ENCODE measurements at places on chromosomes 12 and 14.

GRCh38 chr12:82996168-82996812 is 309.6 kb downstream of the TMTC2 start:
- no peak for DNase-seq

- no peak for DNase-seq
Measured at GRCh38 chr12:26813812-26814211, 19.2 kb downstream of the ITPR2 start.

GRCh38 chr12:25962932-25963525 is 4.5 kb downstream of the RASSF8 start:
- DNase-seq = no peak

DNA sequence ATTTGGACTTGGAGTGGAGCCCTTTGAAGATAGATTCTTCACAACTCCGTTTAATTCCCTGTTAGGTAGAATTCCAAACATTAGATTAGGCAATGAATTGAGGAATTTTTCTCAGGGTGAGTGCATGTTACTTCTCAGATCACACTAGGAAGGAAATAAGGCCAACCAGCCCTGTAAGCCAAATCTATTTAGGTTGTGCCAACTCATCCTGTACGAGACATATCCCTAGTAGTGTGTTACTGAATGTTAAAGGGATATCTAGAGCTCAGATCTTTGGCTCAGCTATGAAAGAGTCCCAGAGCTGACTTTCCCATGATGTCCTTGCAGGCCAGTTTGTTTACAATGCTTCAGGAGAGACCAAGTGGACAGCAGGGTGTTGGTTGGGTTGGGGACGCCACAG is 45.6 kb downstream of the GPHB5 start:
- DNase-seq = no peak

GRCh38 chr14:67704484-67705089 is 2.9 kb downstream of the RDH12 start:
- DNase-seq = no peak

DNA sequence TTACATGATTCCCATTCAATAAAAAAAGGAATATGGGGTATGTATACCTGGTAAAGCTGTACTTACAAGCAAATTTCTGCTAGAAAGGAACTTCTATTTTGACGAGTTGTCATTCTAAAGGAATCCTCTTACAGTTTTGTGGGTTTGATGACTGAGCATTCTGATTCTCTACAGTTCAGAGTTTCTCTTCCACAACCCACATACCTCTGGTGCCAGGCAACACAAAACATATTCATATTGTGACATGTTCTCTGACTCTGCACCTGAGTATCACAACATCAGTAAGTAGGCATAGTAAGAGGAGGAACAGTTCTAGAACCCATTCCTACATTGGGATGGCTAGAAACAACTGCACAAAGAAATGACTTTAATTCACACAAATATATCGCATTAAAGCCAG is 636.6 kb downstream of the MED13L start:
- DNase-seq = no peak

- DNase-seq = no peak
Measured at GRCh38 chr12:53811606-53812005, 59.8 kb upstream of the CISTR start.

DNA sequence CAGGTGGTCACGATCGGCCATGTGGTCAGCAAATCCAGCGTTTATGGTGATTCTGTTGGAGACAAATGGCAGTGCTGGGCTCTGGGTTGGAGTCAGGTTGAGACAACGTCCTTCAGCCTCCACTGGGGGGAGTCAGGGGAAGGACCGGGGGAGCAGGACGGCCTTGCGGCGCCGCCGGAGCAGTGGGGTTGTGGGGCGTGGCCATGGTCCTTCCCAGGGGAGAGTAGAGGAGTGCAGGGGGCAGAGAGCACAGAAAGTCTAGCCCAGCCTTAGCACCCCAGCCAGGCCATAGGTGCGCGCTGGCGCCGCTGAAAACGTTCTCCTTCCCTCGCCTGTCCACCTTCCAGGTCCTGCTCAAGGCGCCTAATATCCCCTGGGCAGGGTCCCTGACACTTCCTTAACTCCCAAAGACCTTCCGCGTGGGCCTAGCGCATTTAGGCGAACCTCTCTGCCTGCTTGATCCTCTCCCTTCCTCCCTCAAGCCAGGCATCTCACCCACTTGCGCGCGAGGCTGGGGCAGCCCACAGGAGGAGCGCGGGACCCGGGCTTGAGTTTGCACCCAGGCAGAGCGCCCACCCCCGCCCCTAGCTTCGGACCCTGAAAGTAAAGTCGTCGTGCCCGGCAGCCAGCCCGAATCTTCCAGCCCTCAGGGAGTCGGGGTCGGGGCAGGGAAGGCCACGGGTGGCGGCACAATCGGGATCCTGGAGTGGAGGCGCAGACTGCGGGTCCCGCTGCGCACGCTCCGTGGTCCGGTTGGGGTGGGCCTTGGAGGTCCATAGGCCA is 3.1 kb upstream of the KIF26A start:
- no peak for DNase-seq

- no peak for DNase-seq
Measured at GRCh38 chr12:131091976-131092691, 138.4 kb downstream of the ADGRD1 start.

- no peak for DNase-seq
Measured at GRCh38 chr12:85278598-85279448, 1.2 kb upstream of the ALX1 start.

- no peak for DNase-seq
Measured at GRCh38 chr12:22396253-22396652, 61.7 kb upstream of the ST8SIA1 start.

DNA sequence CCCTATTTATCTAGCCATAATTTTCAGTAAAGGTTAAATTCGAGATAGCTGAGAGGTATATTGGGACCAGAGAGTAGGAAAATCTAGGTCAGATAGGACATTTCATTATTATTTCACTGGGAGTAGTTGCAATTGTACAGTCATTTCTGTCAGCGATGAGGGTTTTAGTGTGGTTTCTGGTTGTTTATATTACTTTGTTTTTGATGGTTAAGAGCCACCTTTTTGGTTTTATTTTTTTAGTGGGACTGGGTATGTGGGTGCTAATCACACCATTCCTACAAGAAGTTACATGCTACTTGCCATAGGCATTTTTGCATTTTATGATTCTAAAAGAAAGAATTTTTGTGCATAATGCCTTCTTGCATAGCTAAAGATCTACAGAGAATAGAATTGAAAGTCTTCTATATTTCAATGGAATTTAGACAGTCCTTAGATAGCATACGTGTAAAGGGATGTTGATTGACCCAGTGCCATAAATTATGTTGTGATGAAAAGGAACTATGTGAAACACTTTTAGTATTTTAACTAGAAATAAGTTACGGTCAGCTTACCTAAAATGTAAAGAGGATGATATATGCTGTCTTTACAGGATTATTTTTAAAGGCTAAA is 85.2 kb downstream of the KTN1 start:
- DNase-seq = no peak

DNA sequence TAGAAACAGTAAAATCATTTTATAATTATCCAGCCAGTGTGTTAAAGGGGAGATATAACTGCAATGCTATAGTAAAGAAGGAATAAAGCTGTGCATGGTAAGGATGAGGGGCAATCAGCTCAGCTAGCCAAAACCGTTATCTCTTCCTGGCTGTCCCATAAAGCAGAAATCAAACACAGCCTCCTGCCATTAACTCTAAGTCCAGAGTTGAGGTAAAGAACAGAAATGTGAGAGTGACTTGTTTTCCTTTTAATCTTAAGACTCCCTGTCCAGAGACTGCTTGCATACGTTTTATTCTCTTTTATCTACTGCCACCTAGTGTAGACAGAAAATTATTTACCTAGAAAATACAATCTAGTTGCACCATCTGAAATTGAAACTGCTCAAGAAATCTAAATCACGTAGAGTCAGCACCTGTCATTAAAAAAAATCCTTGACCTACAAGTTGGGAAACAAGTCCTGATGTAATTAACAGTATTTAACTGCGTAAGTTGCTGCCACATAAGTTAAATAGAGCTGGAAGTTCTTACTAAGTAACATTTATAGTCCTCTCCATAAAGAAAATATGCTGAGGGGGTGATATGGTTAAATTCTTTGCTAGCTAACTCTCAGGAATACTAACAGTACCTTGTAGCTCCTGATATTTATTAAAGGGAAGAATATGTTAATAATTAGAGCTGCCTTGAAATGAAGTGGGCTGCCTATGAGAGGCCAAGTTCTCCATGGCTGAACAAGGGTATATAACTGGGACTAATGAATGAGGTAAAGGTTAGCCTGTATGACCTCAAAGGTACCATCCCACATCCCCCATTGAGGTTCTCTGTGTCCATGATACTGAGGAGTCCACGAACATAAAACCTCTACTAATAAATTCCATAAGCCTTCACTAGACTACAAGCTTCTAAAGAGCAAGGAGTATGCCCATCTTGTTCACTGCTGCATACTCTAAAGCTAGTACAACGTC is 62.7 kb downstream of the GALNT4 start:
- DNase-seq = no peak

- no peak for DNase-seq
Measured at GRCh38 chr14:103634156-103634555, 5.1 kb downstream of the KLC1 start.

GRCh38 chr12:115697340-115697739 is 580.2 kb downstream of the MED13L start:
- no peak for DNase-seq

- no peak for DNase-seq
Measured at GRCh38 chr12:124171231-124171979, 123.5 kb upstream of the RFLNA start.

DNA sequence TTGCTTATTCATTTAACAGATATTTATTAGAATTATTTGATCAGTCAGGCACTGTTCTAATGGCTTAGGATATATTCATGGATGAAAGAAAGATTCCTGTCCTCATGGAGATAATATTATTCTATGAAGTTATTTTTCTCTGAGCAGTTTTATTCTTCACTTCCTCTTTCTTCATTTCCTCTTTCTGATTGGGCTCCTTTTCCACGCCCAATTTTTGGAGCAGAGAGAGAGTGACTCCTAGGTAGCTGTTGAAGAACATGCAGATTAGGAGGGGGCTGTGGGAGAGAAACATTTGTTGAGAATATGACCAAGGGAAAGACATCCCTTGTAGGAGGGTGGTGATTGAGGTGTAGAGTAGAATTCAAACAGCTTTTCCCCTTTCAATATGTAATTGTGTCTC is 6.0 kb upstream of the YARS2 start:
- no peak for DNase-seq

- no peak for DNase-seq
Measured at GRCh38 chr12:57157588-57158173, 10.3 kb upstream of the LRP1-AS start.

DNA sequence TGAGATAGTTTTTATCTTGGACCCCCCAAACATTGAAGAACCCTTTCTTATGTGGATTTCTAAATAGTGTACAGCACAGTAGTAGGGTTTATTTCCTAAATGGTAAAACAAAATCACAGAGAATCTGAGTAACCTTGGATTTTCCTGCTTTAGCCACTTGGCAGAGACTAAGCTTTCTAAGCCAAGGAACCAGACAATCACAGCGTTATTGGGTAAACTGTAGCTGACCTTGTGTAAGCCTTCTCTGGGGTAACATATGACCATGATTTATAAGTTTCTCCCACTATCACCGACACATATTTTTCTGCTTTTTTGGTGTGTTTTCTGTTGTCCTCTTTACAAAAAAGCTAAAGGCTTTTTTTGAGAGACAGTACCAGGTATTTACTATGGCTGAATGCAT is 136.3 kb upstream of the PZP start:
- DNase-seq = no peak

DNA sequence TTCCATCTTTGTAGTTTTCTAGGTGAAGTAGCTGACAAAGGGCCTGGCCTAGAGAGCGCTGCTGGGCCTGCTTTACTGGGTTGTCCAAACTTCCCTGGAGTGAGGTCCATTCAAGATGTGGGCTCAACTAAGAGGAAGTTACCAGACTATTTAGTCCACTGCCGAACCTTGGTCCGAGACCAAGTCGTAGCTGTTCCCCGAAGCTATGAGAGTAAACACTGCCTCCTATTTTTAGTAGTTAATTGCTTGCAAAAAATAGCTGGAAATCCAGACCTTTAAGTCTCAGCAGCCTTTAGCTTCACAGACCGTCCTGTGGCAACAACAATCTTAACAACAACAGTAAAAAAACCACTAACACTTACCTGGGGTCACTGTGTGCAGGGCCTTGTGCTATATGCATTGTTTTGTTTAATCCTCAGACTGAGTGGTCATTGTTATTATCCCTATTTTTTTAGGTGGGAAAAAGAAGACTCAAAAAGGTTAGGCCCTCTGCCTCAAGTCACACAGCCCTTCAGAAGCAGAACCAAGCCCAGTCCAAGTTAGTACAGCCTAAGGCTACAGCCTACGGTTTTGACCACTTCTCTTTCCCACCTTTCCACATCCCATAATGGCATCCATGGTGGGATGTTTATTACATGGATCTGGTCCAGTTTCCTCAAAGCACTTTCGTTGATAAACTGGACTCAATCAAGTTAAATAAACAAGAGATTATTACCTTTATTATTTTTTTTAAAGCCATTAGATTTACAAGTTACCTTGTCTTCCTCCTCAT is 30.6 kb downstream of the SOCS2 start:
- DNase-seq = no peak

DNA sequence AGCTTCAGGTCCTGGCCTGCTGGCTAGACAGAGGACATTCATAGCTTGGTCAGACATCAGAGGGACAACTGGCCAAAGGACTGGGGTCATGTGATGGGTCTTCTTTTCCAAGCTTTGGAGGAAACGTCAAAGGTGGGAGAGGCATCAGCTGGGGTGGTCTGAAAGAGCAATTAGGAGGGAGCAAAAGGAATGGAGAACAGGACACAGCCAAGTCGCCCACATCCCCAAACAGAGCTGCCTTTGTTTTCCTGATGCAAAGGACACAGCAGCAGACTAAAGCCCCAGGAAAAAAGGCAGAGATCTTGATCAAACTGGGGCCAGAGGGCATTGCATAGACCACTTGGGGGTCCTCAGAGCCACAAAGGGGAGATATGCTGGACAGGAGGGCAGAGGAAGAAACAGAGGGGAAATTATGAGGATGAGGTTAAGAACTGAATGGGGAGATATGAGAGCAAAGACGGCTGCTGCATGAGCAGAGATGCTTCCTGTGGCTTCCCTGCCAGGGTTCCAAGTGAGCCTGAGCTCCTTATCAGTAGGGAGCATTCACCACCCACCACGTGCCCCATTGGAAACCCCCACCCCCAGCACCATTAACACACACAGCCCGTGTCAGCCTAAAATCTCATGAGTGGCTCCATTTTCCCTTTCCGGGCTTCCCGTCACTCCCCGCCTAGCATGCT is 62.4 kb downstream of the ANO2 start:
- DNase-seq = no peak

- DNase-seq = no peak
Measured at GRCh38 chr14:100910888-100911664, 7.6 kb upstream of the RTL1 start.

DNA sequence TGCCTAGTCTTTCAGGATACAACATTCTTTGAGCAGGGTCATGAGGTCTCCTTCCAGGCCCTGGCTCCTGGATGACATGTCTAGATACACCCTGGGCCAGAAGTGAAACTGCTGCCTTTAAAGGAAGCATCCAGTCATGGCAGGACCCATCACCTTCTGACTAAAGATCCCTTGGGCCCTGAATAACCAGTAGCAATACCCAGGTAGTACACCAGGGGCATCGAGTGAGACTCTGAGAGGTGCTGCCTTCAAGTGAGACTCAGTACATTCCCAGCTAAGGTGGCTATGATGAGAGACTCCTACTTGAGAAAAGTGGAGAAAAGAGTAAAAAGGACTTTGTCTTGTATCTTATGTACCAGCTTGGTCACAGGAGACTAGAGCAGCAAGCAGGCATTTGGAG is 23.5 kb downstream of the OR6C68 start:
- no peak for DNase-seq
